ENCODE measurements at places on chromosomes 3 and 15.

DNA sequence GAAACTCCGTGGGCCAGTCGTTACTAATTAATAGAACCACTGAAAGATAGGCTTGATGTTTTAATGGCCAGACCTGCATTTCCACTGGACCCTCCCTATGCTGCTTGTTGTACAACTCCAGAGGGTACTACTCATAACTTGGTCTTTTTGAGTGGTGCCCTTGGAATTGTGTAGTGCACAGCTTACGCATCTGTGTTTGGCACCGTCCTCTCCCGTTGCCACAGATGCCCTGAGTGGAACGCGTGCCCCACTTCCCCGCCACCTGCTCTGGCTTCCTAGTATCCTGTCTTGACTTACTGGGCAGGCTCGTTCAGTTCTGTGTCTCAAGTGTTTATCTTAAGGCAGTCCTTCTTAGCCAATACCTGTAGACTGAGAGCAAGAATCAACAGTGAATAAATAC is 78.7 kb downstream of the USP13 start:
- DNase-seq: no peak

DNA sequence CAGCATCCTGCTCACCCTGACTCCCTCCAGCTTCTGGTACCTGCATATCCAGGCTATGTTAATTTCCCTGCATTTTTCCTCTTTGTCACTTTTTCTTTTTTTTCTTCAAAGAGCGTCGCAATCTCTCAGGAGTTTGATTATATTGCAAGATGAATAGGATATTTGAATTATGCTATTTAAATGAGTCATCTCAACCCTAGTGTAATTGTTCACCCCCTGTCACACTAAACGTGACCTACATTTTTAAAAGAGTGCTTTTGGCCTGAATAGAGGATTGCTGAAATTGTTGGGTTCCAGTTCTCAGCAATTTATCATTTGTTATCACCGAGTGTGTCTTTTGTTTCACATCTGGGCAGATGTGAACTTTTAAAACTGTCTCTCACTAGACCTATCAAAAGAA is 294.7 kb downstream of the SOX2 start:
- DNase-seq: no peak

- no peak for DNase-seq
Observed at GRCh38 chr3:67288466-67289106, 290.5 kb downstream of the KBTBD8 start.

GRCh38 chr15:29140475-29141307 is 128.9 kb downstream of the NSMCE3 start:
- DNase-seq: no peak

GRCh38 chr3:50156549-50157493 is 1.7 kb downstream of the SEMA3F start:
- no peak for DNase-seq

- no peak for DNase-seq
Observed at GRCh38 chr15:80832686-80833085, 53.5 kb downstream of the CEMIP start.

- no peak for DNase-seq
Observed at GRCh38 chr3:190534986-190535385, 21.1 kb downstream of the IL1RAP start.

GRCh38 chr3:12027184-12027846 is 23.1 kb downstream of the SYN2 start:
- no peak for DNase-seq

DNA sequence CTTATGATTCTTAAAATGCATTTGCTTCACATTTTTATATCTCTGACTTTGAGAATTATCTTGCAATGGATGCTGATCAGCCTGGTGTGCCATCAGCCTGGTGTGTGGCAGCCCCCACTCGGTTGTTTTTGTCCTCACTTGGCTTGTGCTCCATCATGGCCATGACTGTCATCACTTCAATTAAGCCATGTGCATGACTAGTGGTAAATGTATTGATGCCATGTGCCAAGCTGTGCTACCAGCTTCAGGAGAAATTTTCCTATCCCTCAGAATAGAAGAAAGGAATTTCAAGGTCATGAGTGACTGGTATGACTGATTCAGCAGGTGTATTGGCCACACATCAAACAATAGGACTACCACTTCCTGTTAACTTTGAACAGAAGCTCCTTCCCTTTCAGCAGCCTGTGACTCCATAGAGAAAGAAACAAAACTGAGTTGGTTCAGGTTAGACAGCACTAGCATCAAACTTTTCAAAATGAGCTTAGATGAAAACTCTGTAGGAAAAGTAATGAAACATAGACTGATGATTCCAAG is 251.7 kb downstream of the GRM7 start:
- no peak for DNase-seq

- DNase-seq: no peak
Observed at GRCh38 chr3:131025539-131025938, 1.1 kb downstream of the ASTE1 start.

DNA sequence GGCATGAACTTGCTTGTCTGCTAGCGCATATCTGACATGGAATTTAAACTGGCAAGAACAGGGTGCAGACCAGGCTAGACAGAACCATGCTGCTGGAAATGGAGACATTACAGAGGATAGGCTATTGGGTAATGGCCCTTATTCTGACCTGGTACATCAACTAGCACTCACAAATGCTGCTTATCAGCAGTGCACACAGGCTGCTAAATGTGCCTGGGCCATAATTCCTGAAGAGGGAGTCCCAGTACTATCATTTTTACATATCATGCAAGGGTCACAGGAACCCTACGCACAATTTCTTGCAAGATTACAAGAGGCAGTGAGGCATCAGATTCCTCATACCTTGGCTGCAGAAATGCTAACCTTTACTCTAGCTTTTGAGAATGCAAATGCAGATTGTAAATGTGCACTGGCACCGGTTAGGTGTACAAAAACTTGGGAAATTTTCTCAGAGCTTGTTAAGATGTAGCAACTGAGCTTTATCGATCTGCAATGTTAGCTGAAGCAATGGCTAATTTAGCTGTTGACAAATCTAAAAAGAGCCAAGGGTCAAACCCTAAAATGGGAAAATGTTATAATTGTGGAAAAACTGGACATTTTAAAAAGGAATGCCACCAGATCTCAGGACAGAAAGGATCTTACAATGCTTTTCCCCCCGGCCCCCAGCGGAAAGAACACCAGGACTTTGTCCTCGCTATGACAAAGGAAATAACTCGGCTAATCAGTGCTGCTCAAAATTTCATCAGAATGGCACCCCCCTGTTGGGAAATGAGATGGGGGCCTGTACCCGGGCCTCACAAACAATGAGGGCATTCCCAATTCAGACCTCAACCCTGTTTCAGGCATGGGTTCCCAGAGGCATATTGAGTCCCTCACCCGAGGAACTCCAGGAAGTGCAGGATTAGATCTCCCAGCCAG is 21.1 kb downstream of the CCRL2 start:
- no peak for DNase-seq

- DNase-seq: no peak
Observed at GRCh38 chr3:193693774-193694173, 100.8 kb downstream of the OPA1 start.

- no peak for DNase-seq
Observed at GRCh38 chr3:58184982-58185360, 25.8 kb downstream of the DNASE1L3 start.

- DNase-seq: no peak
Observed at GRCh38 chr3:24495326-24495994, 810 bp upstream of the THRB start.

GRCh38 chr15:75140080-75140879 is 61.4 kb upstream of the C15orf39 start:
- no peak for DNase-seq

DNA sequence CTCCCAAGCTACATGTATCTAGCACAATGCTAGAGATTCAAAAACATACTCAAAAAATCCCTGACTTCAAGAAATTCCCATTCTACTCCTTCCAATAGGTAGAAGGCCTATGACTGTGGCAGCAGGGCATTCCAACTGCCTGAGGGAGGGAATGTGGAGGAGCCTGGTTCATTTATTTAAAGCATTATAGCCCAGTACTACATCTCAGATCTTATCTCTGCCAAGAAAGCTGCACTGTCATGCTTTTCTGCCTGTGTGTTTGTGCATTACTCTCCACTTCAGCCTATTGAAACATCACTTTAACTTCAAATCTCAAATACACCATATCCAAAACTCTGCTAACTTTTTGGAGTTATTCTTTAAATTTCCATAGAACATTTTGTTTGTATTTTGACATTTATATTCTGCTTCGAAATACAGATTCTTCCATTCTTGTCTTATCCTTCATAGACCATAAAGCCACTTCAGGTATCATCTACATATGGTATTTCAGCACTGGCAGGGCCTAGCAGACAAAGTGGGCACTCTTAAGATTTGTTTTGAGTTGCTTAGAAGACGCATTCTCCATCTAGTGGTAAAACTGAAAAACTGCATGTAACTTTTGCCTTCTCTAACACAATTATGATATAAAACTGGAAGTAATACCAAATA is 59.1 kb upstream of the NEDD4 start:
- DNase-seq: no peak

DNA sequence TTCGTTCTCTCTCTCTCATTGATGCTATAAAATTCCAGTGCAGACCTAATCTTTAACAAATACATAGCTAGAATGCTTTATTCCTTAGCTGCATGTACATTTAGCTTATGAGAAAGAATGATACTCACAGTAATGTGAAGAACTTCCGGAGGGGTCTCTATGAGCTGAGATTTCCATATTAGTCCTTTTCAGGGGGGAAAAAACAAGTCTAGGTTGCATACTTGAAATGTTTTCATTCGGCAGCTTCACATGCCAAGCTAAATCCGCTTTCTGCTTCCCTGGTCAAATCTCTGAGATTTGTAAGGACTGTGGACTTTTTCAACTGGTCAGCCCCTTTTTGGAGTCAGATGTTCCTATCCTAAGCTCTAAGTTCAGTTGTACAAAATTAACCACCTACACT is 111.5 kb upstream of the COL8A1 start:
- DNase-seq: no peak

GRCh38 chr15:69538379-69538778 is 85.8 kb downstream of the RPLP1 start:
- DNase-seq: no peak

DNA sequence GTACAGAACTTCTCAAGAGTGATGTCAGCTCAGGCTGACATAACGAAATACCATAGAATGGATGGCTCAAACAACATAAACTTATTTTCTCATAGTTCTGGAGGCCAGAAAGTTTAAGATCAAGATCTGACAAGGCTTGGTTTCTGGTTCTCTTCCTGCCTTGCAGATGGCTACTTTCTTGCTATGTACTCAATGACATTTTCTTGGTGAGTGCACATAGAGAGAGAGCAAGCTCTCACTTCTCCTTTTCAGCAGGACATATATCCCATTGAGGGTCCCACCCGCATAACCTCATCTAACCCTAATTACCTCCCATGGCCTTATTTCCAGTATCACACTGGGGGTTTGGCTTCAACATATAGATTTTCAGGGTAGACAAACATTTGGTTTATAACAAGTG is 1072.1 kb downstream of the PLOD2 start:
- DNase-seq: no peak

DNA sequence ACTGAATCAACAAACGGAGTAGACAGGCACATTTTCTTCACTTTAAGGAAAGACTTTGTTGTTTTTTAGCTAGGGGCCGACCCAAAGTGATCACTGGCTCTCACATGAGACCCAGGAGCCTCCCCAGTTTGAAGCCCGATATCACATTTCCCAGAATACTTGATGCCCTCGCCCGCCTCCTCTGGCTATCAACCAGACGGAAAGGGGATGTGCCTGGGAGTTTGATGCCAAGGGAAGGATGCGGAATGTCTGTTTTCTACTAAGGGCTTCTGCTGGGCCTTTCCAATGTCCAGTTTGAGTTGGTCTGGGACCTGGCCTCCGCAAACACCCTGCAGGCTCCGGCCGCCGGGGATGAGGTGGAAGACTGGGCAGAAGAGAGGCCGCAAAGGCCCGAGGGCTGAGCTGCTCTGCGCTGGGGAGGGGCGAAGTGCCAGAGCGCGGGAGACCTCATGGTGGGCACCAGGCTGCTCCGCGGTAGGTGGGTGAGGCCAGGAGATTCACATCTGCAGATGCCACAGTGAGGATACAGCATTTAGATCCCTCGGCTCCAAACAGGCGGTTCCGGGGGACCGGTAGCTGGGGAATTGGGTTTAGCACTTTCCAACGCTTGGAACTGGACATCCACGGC is 491 bp upstream of the ZNF774 start:
- DNase-seq: no peak

GRCh38 chr15:101332061-101332467 is 37.0 kb upstream of the SNRPA1 start:
- no peak for DNase-seq

- DNase-seq: no peak
Observed at GRCh38 chr3:120052677-120053076, 41.6 kb downstream of the GSK3B start.

DNA sequence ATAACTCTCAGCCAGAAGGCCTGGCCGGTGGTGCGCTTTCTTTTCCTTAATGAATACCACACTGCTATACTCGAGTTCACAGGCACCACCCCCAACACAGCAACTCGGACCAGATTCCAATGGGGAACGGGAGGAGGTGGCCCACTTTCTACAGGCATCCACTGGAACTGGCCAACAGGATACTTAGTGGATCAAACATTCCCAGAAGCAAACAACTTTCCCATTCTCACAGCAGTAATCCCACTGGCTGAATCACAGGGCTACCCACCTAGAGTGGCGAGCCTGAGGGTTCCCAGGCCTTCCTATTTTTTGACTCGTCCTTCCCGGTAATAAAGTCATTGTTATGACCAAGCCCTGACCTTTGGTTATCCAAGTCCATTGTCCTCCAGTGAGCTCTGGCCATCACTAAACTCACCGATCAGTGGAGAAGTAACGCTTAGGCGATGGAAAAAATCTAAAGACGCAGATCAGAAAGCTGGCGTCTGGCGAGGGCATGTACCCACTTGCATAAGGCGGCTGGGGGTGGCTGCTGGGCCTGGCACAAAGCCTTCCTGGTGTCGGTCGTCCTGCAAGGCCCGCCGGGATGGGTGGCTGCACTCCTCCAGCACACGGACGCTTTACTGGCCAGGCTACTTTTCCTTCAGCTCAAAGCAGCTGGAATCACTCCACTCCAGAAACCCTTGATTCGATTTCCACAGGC is 1.2 kb downstream of the EOGT start:
- DNase-seq: no peak

GRCh38 chr3:111700054-111700453 is 104.9 kb upstream of the ZBED2 start:
- no peak for DNase-seq
